AG04449 (cell line): ENCODE measurements at places on chromosomes 11 and 22.

- DNase-seq: no peak
Measured at GRCh38 chr11:456533-456932, 6.5 kb downstream of the PTDSS2 start.

DNA sequence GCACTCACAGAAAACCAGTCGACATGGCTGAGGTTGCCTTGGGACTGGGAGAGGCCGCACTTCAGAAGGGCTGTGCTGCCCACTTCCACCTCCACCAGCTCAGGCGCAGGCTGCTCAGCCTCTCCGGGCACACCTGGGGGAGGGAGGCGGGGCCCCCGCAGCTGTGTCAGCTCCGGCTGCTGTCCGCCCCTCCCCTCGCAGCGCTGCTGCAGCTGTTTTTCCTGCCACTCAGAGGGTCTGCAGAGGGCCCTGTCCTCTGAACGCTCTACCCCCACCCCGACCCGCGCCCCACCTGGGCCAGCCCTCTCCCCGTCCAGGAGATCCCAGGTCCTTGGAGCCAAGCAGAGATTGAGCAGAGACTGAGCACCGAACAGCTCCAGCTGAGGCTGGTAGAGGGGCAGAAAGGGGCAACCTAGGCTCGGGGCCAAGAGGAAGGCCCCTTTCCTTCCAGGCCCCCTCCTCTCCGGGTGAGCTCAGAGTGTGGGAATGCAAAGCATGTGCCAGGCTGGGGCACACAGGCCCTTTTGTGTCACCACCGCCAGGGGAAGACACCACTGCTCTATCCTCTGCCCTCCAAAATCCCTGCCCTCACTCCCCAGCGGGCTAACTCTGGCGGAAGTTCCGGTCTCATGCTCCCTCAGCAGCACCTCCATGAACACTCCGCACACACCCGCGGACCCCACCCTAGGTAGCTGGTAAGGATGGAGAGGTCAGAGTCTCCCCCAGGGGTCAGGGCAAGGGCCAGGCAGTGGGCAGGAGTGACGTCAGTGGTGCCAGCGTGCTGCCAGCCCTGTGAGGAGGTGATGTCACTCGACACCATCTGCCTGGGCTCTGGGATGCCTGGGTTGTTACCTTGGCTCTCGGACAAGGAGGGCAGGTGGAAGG, 1.6 kb downstream of the MCAM start:
- no peak for DNase-seq

- DNase-seq: no peak
Measured at GRCh38 chr11:72233773-72234513, 9.4 kb downstream of the INPPL1 start.

DNA sequence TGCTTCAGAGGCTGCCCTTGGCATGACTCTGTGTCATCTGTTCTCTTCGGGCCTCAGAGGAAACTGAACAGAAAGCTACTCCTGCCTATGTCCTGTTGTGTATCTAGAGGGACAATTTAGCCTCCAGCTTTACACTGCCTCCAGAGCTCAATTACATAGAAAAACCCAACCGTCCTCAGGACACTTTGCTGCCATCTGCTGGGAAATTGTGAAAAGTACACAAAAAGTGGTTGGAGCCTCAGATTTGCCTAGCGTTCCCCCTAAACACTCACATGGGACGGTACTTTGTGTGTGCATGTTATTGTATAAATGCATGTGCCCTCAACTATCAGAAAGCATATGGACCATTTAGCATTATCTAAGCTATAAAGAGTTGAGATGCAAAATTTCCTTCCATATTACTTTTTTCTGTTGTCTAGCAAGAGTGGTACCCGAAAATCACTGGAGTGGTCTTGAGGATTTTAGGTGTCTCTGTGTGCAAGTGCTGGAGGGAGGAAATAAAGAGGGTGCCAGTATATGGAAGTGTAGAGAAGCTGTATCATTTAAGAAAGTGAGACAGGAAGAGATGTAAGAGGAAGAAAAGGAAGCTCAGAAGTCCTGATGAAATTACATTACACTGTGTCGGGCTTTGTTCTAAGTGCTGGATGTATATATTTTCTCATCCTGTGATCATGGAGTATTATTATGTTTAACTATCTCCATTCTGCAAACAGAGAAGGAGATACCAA, 8.7 kb upstream of the MS4A4E start:
- no peak for DNase-seq
